ENCODE measurements at places on chromosomes 3 and 15.

- no peak for DNase-seq
Observed at GRCh38 chr3:154428286-154429206, 1.4 kb downstream of the GPR149 start.

GRCh38 chr3:139930211-139930610 lies 4.8 kb upstream of the CLSTN2 start:
- no peak for DNase-seq

DNA sequence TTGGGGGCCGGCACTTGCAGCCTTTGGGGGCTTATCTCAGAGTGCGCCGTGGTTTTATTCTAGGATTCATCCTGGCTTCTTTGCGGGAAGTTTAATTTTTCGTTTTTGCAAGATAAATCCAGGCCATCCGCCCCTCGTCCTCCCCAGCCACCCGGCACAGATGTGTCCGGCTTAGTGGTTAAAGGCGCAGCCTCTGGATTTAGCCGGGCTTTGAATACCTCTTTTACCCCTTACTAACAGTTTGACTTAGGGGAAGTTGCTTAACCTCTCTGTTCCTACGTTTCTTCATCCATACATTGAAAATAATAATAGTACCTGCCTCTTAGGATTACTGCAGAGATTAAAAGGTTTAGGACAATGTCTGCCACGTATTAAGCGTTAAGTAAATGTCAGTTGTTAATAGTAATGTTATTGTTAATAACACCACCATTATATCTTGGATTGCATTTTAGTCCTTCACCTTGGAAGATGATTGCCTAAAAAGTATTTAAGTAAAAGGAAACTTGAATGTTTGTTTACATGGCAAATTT lies 714 bp downstream of the ECT2 start:
- peak; percentile 36 for DNase-seq

DNA sequence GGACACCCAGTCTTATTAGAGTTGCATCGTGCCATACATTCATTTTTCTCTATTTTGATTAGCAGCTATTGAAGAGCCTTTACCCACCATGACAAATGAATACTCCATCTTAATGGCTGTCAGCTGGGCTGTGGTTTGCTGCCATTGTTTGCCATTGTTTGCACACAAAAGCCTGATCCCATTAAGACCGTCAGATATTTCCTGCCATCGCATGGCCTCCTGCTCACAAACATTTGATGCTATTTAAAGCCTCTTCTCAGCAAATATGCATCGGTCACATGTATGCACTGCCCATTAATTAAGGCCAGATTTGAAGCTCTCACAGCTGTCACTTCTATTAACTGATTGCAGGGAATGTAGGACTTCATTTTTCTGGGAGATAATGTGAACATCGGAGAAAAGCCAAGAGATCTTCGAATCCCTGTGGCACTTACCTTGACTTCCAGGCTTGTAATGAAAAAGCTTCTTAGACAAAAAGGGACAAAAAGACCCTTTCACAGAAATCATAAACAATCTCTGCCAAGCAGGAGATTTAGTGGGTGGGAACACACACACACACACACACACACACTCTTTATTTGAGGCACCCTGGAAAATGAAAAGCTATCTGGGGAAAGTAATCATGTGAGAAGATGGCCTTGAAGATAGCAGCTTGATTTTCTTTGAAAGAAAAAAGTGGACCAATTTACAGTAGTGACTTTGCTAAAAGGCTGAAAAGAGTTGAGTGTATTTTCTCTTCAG lies 175.4 kb upstream of the NR2E3 start:
- no peak for DNase-seq

DNA sequence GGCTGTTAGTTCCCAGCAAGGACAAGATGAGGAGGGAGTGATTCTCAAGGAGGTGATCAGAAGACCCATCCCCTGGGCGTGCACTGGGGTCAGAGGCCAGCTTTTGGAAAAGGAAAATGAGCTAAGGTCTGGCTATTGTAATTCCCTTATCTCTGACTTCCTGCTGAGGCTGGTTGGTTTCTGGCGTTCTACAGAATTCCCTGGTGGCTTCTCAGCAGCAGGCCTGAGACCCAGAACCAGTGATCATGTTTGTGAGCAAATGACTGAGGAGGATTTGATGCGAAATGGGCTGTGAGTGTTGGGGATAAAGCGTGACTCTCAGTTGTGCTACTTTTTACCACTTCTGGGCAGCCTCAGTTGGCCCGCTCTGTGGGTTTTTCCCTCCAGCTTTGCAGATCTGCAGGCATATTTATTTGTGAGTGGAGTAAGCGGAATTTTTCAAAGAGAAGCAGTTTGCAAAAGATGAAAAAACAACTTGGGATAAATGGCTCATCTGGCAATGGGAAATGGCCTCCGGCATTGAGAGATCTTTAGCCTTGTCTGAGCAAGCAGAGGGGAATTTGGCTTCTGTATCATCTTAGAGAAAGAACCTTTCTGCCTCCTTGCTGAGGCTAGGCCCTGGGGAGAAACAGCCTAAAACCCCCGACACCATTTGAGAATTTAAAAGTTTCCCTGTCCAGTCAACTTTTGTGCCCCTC lies 102.7 kb downstream of the SLCO3A1 start:
- DNase-seq = no peak

- DNase-seq = no peak
Observed at GRCh38 chr3:106299300-106300098, 430.7 kb upstream of the CBLB start.

DNA sequence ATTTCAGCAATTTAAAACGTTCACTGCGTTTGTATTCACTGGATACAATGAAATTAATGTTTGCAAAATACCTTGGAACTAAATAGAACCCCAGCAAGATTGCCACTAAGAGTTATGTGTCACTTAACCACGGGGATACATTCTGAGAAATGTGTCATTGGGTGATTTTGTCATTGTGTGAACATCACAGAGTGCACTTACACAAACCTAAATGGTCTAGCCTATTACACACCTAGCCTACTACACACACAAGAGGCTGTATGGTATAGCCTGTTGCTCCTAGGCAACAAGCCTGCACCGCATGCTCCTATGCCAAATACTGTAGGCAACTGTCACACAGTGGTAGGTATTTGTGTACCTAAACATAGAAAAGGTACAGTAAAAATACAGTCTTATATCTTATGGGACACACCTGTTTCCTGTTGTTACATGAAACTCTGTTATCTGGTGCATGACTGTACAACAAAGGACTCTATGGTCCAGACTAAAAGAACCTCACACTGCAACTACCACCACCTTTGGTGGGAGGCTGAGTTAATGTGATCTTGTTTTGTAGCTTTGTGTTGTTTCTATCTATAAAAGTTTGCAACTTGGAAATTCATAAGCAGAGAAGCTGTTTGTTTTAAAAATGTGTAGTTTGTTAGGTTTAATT lies 92.2 kb upstream of the NTRK3 start:
- no peak for DNase-seq

- DNase-seq = no peak
Observed at GRCh38 chr3:63585927-63586326, 66.5 kb upstream of the SNTN start.

- DNase-seq = no peak
Observed at GRCh38 chr3:129722527-129722926, 116.1 kb upstream of the PLXND1 start.

DNA sequence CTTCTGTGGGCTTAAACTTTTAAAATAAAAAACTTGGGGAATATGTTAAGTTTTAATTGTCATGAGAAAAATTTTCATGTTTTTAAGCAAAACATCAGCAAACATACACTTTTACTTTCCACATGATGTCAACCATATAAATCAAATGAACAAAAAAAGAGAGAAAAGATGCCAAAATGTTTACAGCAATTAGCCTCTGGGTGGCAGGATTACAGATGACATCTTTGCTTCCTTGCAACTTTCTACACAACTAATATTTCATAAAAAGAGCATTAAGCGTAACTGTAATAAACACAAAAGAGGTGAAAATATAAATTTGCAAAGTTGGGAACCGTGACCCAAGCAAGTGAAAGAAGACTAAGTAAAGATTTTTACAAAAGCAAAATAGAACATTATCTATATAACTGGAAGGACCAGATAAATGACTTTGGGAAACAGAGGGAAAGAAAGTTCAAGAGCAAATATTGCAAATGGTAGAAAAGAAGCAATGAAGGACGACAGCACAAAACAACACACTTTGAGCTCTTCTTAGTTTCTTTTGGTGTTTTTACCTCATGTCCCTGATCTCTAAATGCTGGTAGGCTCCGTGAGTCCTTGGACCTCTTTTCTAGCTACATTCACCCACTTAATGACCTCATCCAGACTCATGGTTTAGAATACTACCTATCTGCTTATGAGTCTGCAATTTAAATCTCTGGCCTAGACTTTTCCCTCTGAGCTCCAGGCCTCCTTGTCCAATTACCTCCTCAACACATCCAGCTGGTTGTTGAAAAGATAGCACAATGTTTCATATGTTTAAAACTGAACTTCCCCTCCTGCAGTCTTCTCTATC lies 9.4 kb downstream of the TP53BP1 start:
- DNase-seq = peak; percentile 13

DNA sequence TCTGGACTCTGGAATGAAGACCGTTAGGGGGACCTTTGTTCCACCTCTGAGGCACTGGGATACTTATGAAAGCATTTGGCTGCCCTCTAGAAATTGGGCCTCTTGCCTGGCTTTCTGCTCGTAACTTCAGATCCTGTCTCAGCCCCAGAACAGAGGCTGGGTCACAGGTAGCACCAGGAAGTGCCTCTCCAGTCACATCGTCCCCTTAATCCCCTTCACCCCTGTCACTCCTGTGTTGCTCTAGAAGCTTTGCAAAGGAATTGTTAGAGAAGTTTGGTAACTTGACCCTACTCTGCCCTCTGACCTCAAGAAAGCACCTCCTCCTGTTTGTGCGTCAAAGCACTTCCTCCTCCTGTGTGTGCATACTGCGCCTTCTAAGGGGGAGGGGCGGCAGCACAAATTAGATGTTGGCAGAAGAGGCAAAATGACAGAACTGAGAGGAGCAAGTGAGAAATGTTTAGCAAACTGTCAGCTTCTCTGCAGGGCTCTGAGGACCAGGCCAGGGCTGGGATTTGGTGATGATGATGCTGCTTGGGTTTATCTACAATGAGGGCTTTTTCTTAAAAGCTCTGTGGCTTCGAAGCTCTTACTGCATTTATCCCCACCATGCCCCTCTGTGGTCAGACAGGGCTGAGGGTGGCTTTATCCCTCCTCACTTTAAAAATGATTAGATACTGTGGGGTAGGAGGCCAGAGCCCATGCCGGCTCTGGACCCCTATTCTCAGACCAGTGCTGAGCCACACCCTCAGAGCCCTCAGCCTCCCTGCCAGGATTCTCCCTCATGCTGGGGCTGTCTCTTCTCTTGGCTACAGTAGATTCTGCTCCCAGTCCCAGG lies 76.2 kb downstream of the LARS2 start:
- peak; percentile 59 for DNase-seq

DNA sequence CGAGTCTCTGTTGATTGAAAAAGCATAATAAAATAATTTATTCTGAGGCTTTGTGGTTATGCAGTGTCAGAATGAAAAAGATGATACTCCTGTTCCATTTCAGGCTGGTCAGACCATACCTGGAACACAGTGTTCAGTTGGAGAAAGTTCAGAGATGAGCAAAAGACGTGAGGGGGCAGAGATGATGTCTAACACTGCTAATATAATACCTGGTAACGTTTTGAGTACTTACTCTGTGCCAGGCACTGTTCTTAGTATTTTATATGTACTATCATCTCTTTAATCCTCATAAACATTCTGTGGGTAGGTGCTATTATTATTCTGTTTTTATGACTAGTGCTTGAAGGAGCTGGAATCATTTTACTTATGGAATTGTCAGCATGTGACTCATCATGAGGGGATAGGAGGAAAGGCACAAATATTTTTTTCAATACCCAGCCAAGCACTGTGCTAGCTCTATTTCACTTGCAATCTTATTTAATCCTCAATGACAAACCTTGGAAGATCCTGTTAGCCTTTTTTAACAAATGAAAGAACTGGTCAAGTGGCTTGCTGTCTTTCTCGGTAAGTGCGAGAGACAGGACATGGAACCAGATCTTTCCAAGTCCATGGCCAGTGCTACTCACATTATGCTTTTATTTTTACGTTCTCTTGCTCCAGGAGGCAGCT lies 31.8 kb downstream of the IQGAP1 start:
- DNase-seq = peak; percentile 49

DNA sequence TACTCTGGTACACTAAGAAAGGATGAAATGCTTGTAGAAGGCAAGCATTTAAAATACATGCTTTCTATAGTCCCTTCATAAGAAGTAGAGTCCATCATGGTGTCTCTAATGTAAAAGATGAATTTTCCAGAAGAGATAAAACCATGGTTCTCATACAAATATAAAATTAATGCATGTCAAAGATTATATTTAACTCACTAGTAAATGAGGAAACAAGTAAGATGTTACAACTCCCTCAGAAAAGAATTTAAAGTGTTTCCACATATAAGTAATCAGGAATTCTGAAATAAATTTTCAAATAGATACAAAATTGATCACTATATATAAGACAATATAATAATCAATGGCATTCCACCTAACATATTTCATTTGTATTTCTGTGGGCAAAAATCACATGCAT lies 570.3 kb upstream of the CCDC54 start:
- no peak for DNase-seq

GRCh38 chr15:68630836-68631235 lies 52.0 kb downstream of the CORO2B start:
- DNase-seq = peak; percentile 15

- DNase-seq = no peak
Observed at GRCh38 chr15:53976844-53977392, 1.3 kb upstream of the UNC13C start.

DNA sequence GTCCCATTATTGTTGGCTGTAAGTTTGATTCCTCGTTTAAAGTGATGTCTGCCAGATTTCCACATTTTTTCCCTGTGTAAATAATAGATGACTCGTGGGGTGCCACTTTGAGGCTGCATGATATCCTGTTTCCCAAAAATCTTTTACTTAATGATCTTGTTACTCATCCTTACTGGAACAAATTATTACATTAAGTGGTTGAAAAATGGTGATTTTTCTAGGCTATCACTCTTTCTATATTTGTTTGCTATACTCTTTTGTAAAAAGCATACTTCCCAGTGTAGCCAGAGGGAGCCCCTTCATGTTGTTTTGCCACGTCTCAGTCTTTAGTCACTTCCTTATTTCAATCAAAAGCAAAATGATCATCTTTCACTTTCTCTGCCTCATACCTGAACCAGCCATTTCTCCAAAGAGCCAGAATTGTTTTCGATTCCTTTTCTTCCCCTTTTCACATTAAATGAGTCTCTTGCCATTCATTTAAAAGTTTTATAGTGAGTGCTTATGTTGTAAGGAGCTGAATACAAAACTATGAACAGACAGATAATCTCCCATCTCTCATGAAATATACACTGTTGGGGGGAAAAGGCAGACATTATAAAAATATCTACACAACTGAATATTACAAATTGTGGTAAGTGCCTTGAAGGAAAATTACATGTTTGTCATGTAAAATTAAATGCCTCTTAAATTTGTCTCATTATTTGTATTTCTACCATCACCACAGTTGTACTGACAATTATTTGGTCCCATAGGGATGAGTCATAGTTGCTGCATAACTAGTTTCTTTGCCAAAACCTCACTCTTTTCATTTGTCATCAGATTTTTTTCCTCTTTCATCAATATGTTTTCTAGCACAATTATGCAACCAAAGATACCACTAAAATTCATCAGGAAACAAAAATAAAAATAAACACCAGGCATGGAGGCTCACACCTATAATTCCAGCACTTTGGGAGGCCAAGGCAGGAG lies 41.5 kb downstream of the ADGRG7 start:
- DNase-seq = peak; percentile 54
